Right renal pelvis (tissue), 4 donors: ENCODE measurements at places on chromosomes 3 and 15. TPM values are rescaled to one million over a fixed set of nuclear protein-coding genes. Genes with fewer than 3 reads are reported as not detected.

DNA sequence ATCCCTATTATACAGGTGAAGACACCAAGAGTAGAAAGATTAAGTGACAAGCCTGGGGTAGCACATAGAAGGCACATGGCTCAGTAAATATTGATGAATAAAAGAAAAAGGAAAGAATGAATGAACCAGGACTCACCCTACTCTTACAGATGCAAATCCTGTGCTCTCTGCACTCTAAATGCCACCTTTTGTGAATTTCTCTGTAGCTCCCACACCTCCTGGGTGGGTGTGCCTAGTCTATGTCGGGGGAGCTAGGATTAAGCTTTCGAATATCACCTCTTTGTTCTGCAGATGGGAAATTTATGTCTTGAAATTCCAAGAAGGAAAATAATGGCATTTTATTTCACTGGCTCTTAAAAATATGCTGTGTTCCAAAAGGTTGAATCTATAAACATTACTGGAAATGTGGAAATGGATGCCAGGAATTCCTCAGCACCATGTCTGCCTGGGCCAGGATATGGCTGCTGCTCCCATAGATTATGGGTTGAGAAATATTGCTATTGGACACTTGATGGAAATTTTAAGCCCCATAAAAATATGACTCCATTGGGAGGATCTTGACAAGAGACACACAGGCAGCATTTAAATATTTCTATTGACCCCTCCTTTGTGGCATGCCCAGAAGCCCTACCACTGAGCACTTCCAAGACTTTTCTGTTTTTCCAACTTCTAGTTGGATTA is 43.3 kb downstream of the CCNB2 start:
- no peak for DNase-seq

- DNase-seq = no peak
Observed at GRCh38 chr15:86384186-86384585, 304.5 kb downstream of the AGBL1 start.

GRCh38 chr3:188680189-188680588 is 491.6 kb upstream of the TPRG1 start:
- no peak for DNase-seq

DNA sequence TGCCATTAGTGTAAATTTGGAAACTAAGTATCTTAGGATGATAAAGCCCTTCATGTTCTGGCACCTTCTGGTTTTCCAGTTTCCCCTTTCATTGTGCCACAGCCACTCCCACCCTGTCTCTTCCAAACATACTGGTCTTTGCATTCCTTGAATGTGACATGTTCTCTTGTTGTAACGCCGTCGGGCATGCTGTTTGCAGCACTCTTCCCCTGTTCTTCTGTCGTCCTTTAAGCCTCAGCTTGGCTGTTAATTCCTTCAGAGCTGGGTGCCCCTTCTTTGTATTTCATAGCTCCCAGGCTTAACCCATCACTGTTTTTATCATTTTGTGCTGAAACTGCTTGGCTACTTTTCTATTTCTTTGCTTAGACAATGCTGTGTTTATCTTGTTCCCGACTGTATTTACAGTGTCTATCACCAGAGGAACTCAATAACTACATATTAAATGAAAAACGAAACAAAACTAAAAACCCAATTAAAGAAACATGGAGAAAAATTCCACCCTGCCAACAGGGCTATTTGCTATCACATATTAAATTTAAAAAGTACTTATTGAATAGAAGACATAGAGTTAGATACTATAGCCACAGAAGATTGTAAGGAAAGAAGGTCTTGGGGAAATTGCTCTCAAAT is 95.4 kb upstream of the KCNAB1 start:
- DNase-seq = no peak

DNA sequence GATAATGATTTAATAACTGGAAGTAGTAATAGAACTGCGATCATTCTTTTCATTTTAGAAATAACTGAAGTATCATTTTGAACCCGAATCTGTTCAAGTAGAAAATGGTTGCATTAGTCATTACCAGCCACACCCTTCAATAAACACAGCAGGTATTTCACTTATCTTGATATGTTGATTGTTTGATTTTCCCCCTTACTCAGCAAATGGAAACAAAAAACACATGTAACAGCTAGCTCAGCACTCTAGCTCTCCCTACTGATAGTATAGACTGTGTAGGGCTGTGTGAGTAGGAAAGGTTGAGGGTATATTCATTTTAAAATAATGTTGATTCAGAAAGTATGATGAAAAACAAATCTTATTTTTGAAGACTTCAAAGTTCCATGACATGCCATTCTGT is 1.1 kb upstream of the GPR149 start:
- no peak for DNase-seq

DNA sequence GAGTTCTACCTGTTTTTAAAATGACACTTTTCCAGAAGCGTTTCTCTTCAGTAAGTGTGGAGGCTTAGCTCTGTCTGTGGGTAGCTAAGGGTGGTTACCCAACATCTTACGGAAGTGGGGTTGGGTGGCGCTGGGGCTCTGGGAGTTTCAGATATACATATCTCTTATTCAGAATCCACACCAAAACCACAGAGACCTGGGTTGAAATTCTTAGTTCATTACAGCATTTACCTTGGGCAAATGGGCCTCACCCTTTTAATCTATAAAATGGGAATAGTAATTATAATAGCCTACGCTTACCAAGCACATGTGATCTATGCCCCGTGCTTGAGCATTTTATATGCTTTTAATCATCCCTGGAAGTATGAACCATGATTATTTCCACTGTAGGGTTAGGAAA is 9.4 kb downstream of the PTPRG start:
- DNase-seq = no peak

- DNase-seq = no peak
Observed at GRCh38 chr3:190096345-190096744, 24.4 kb downstream of the P3H2 start.

GRCh38 chr15:71709808-71710418 is 100.4 kb upstream of the NR2E3 start:
- DNase-seq = no peak

GRCh38 chr3:129360705-129361460 is 67.6 kb downstream of the EFCAB12 start:
- no peak for DNase-seq

DNA sequence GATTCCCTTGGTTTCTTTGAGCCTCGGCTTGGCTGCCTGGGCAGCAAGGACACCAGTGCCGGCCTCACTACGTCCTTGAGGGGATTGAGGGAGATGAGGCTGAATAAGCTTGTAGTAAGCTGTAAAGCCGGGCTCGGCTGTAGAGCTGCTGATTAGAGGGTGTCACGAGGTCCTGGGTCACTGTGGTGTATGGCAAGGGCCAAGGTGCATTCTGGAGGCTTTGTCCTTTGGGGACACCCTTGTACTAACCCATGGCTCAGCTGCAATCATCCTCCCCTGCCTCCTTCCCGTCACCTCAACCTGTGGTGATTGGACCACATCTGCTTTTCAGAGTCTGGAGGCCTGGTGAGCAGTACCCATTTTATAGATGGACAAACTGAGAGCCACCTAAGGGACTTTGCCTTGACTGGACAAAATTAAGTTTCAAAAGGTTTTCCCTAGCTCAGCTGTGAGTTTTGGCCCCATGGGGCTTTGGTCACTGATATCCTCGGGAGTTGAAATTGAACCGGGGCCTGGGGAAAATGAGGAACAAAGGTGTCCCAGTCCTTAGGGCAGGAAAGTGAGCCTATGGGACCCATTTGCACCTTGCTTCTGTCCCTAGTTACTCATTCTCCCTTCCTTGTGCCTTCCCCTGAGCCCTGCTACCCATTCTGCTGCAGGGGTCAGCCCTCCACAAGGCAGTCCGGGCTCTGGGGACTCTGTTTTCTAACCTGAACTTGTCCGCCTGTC is 2.4 kb downstream of the SLC6A6 start:
- DNase-seq = no peak

GRCh38 chr3:133712017-133712416 is 34.2 kb upstream of the TF start:
- DNase-seq = no peak

DNA sequence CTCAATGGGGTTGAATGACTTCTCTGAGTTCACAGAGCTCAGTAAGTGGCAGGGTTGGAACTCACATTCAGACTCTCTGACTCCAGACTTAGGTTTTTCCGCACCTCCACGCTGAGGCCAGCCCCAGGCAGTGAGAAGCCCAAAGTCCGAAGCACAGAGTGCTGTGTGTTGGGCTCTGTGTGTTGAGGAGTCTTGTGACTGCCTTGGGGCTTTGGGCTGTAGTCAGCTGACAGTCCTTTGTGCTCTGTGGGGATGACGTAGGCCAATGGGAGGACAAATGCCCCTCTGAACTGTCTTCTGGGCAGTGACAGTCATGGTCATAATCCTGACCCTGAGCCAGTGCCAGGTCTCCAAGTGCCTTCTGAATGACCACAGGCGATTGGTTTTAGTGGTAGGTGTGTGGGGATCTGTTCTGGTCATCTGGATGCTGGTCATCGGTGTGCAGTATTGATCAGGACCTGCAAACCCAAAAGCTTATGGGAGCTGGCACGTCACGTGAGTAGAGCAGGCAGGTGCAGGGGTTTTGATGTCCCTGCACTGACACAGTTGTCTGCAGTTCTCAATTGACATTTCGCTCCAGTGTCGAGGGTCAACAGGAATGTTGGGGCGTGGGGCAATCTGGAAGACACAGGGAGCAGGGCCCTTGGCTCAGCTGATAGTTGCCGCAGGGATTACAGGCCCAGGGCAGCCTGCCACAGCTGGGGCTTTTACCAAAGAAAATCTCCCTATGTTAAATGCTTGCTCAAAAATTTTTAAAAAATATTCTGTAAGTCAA is 45.3 kb downstream of the CAPN3 start:
- no peak for DNase-seq

- DNase-seq = no peak
Observed at GRCh38 chr15:80462836-80463512, 58.8 kb downstream of the ARNT2 start.

GRCh38 chr15:47691882-47692281 is 25.4 kb upstream of the SEMA6D start:
- no peak for DNase-seq

The SENP5 gene
- polyA plus RNA-seq = 18.2 TPM

The ESYT3 gene
- 1.1 TPM for polyA plus RNA-seq

The NANOGP8 gene
- polyA plus RNA-seq = not detected

The CNTN3 gene
- polyA plus RNA-seq = 5.9 TPM

The SLC35G2 gene
- polyA plus RNA-seq = 3.5 TPM

The CP gene
- polyA plus RNA-seq = 0.87 TPM

The ABHD5 gene
- 26.4 TPM for polyA plus RNA-seq

The GATA2 gene
- 47.2 TPM for polyA plus RNA-seq

The MME gene
- 489 TPM for polyA plus RNA-seq

The EIF4G1 gene
- polyA plus RNA-seq = 167 TPM

The ALDH1A2 gene
- 341 TPM for polyA plus RNA-seq

The MLF1 gene
- 63.3 TPM for polyA plus RNA-seq

The SPSB4 gene
- 20.2 TPM for polyA plus RNA-seq

The GADL1 gene
- 3.3 TPM for polyA plus RNA-seq
